GM23248 (cell line): ENCODE measurements at places on chromosomes 2 and 18. TPM values are rescaled to one million over a fixed set of nuclear protein-coding genes. Genes with fewer than 3 reads are reported as not detected.
A peak's percentile ranks its signal among the peaks of the same experiment; 100 is the strongest.

Gene SCN7A
- polyA plus RNA-seq = not detected in 2 replicates

Gene EFEMP1
- 1,133 and 1,145 TPM in 2 replicates for polyA plus RNA-seq

Gene ATG9A
- polyA plus RNA-seq = 68.5 and 72.6 TPM in 2 replicates

Gene PMAIP1
- polyA plus RNA-seq = 7.5 and 9.3 TPM in 2 replicates

Gene GKN1
- not detected in 2 replicates for polyA plus RNA-seq

Gene SCYGR4
- polyA plus RNA-seq = not detected in 2 replicates

Gene FAM124B
- not detected in 2 replicates for polyA plus RNA-seq

Gene PJVK
- 1.3 and 1.6 TPM in 2 replicates for polyA plus RNA-seq

Gene GALNT3
- 0.30 and 0.40 TPM in 2 replicates for polyA plus RNA-seq

Gene SERPINB12
- not detected in 2 replicates for polyA plus RNA-seq

Gene DSG3
- not detected in 2 replicates for polyA plus RNA-seq

Gene DCDC2C
- not detected in 2 replicates for polyA plus RNA-seq

Gene AKAIN1
- not detected in 2 replicates for polyA plus RNA-seq

Gene LRATD1
- polyA plus RNA-seq = 0.86 and 1.3 TPM in 2 replicates

Gene PRADC1
- 46.7 and 47.8 TPM in 2 replicates for polyA plus RNA-seq

Gene ELOA2
- not detected in 2 replicates for polyA plus RNA-seq

DNA sequence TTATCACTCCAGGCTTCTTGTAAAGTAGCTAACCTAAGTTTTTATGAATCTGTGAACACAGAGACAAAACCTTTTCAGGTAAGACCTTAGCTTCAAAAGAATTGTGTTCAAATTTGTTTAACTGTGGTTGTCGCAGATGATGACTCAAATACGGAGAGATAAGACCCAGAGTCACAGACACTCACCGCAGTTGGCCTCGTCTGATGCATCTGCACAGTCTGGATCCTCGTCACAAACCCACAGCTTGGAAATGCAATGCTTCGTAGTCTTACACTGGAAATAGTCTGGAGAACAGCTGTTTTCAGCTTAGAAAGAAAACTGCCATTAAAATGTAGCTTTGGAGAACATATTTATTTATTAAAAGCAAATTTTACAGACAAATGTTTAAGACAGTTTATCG is 1662.1 kb upstream of the NXPH2 start:
- DNase-seq = no peak

- no peak for DNase-seq
These were observed 844.9 kb upstream of the CRIM1 start for GRCh38 chr2:35510636-35511035.

DNA sequence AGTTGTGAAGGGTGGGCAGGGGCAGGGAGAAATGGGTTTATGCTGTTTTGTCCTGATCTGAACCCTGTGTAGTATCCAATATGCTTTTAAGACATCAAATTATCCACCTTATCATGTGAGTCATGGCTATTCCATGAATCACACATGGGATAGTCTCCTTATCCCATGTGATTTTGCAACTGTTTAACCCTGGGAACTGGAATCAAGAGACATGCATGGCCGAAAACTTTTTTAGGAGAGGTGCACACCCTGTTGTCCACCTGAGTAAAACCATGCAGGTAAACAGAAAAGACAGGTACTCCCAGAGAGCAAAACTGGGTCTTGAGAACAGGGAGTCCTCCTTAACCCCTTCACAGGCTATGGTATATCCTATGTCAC is 490.6 kb upstream of the HS6ST1 start:
- DNase-seq = peak; percentile 51

DNA sequence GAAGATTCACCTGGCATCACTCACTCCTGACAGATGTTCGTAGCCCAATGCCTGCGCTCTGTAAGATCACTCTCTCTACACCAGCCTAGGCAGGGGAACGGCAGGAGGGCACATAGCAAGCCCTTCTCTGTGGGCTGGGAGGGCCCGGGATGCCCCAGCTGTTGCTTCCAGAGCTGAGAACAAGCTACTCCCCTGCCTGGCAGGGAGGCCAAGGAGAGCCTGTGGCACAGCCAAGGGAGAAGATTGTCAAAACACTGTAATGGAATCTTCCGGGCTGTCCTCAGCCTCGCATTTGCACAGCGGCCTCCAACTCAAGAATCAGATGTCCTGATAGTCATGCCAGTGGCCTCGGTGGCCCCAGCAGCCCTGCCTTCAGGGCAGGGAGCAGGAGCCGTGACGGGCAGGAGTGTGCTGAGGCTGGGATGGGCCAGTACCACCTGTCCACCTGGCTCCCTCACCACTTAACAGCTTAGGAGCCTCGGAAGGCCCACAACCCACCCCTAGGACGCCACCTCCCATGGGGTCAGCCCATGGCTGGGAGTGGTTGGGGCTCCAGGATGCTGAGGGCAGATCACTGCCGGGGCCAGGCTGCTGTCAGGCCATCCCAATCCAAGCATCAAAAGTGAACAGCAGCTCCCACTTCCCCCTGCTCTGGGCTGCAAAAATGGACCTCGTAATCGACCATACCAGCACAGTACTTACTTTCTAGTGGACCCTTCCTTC is 21.9 kb upstream of the SLC35F6 start:
- no peak for DNase-seq

GRCh38 chr2:230471074-230471473 is 55.1 kb downstream of the SP100 start:
- no peak for DNase-seq

- DNase-seq = peak; percentile 78
These were observed 70.3 kb downstream of the HAUS1 start for GRCh38 chr18:46174342-46175041.

GRCh38 chr2:170177950-170178781 is at the start of gene MYO3B:
Gene MYO3B (plus strand): TSS chr2:170178147. CDS start chr2:170178288, 141 bp downstream.
- DNase-seq = peak; percentile 81

- no peak for DNase-seq
These were observed 42.7 kb downstream of the MARCHF7 start for GRCh38 chr2:159755014-159755413.

DNA sequence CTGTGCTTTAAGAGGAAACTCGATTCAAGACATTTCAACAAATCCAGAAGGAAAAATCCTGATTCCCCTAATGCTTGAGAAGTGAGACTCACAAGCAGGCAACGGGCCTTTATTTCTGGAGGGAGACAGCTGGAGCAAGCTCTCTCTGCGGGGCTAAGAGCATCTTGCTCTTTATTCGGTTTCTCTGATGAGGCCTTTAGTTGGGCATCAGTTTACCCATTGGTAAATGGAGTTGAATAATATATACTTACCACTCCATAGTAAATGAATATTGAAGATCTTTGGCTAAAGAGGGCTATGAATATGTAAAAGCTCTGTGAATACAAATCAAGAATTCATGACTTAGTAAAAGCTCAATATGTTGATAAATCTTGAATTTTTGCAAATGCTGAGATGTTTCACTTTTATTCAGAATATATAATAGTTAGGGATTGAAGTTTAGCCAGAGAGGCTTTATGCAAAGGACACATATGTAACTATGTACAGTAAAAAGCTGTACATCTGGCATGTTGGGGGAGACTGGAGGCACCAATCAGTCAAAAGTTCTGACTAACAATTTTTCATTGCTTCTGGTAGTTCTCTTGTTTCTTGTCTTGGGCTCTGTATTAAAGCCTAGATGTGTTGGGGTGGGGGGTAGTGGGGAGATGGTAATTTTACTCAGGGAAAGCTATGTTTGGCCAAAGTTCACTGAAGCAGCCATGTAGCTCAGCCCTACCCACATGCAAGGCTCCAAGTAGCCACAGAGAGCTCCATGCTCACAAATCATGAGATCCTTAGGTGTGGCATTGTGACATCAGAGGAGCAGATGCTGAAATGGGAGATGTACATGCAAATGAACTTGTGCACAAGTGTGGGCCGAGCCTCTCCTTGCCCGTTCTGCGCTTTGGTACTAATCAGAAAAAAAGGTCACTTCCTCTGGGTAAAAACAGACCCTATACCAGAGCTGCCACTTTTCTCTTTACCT is 200.2 kb downstream of the SATB2 start:
- no peak for DNase-seq

DNA sequence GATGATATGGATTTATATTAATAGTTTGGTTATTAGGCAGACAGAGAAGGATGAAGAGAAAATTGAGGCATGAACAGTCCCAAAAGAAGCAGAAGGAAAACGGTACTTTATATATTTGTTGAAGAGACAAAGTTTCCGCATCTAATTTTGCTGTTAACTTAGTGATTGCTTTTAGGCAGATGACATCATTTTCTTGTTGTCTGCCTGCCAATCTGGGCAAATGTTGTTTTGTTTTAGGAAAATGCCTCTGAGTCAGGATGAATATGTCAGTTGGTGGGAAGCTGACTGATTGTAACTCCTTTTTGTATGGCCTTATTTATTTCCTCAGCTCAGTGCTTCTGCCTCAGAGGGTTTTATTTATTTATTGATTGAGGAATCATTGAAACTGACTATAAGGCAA is 52.5 kb upstream of the CAVIN2 start:
- DNase-seq = peak; percentile 93

- peak; percentile 80 for DNase-seq
These were observed 571 bp downstream of the EEF1B2 start for GRCh38 chr2:206160125-206160806.

DNA sequence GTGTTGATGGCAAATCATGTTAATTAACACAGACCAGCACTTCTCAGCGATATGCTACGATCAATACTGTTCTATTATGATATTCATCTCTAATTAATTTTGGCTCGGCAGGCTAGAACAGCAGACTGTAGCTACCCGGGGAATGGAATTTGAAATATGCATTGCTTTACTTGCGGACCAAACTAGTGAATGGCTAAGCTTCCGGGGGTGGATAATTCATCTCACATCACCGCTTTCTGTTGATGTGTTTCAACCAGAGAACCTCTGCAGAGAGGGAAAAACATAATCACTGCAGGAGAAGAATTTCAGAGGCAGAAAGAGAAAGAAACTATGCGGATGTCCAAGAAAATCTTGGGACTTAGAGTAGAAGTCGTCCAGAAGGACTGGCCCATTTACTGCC is 490.9 kb downstream of the STK39 start:
- peak; percentile 10 for DNase-seq

- DNase-seq = peak; percentile 6
These were observed 43.7 kb upstream of the RIT2 start for GRCh38 chr18:43159086-43159770.

- no peak for DNase-seq
These were observed 192.3 kb downstream of the UBE2E3 start for GRCh38 chr2:181172676-181173075.

DNA sequence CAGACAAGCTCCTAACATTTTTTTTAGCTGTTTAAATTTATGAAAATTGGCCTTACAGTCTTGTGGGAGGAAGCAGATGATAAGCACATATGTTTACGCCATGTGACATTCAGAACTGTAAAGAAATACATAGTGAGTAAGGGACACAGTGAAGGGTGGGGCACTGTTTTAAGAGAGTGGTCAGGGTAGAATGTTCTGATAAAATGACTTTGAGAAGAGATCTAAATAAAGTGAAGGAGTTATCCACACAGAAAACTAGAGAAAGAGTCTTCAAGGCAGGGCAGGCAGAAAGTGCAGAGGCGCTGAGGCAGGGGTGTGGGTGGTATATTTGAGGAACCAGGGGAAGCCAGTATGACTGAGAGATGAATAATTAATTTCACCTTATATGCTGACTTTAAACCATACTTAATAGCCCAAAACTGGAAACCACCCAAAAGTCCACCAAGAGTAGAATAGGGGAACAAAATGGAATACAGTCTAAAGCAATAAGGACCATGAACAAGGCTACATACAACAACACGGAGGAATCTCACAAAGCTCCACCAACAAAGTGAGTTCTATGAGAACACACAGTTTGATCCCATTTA is 8.6 kb downstream of the MREG start:
- DNase-seq = no peak

GRCh38 chr2:39411181-39411944 is 25.7 kb downstream of the MAP4K3 start:
- DNase-seq = peak; percentile 93

DNA sequence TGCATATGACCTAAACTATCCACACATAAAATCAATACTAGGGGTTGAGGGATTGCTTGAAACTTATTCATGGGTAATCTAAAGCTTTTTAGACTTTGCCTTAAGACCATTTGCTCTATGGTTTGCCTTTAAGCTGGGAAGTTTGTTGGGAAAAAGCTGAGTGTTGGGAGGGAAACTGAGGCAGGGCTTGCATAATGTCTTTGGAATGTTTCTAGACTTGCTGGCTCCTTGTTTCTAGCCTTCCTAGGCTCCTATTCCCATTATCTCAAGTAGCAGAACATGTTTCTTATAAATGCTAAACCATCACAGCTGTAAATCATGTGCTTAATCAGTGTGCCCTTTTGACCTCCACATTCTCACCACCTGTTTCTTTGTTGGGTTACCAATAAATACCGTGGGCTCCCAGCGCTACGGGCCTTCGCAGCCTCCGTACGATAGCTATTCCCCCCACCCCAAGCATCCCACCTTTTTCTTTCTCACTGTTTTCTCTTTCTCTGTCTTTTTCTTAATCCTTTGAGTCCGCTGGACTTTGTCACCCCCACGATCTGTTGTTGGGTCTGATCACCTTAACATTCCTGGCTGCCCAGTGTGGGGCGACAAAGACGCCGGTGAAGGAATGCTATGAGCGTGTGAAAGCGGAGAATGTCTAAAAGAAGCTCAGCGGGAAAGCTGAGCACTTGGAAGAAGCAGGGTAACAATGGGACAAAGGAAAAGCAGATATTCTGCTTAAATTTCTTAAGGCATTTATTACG is 49.4 kb upstream of the CWC22 start:
- DNase-seq = no peak

GRCh38 chr2:175462246-175462645 is 280.7 kb upstream of the ATP5MC3 start:
- DNase-seq = no peak

DNA sequence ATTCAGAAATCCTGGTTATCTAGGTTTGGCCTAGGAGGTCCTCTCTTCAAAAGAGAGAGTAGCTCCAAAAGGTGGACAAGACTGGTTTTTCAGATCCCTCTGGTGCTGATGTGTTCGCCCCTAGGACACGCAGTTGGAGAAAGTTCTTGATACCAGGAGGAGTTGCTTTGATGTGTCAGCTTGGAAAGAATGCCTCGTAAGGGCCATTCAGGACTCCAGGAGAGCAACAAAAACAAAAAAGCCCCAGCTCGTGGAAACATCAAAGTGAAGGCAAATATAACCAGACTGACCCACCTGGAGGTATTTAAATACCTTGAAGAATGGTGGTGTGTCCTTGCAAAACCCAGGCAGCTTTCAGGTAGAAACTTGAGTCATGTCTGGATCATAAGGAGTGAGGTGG is 12.5 kb upstream of the LBH start:
- DNase-seq = no peak

- no peak for DNase-seq
These were observed 108.4 kb upstream of the LMAN1 start for GRCh38 chr18:59467497-59467896.

DNA sequence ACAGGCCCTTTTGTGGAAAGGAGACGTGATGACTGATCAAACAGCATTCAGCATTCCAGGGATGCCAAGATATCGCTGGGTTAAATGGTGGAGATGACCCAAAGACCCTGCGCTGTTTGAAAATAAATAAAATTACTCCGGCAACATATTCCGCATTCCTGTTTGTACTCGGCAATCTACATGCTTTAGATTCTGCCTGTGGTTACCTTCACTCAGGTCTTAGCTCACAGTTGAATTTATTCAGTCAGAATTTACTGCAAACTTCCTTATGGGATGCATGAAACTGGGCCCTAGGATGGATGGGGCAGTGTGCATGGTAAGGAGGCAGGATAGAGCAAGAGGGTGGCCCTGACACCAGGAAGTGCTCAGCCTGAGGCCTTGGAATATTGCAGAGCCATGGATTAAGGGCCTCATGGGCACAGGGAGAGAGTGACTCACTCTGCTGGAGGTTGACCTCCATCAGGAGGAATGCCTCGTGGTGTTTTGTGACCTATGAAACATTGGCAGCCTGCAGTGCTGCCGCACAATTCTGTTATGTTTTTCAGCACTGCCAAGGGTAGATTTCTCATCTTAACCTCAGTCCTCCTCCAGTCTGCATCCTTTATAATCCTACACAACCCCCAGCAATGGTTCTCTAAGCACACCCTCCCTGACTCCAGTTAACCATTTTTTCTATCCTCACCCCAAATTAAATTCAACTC is 321.4 kb downstream of the IRS1 start:
- DNase-seq = peak; percentile 95
